IPS DF 6.9 (cell line): ENCODE measurements at places on chromosomes 1 and 21.

DNA sequence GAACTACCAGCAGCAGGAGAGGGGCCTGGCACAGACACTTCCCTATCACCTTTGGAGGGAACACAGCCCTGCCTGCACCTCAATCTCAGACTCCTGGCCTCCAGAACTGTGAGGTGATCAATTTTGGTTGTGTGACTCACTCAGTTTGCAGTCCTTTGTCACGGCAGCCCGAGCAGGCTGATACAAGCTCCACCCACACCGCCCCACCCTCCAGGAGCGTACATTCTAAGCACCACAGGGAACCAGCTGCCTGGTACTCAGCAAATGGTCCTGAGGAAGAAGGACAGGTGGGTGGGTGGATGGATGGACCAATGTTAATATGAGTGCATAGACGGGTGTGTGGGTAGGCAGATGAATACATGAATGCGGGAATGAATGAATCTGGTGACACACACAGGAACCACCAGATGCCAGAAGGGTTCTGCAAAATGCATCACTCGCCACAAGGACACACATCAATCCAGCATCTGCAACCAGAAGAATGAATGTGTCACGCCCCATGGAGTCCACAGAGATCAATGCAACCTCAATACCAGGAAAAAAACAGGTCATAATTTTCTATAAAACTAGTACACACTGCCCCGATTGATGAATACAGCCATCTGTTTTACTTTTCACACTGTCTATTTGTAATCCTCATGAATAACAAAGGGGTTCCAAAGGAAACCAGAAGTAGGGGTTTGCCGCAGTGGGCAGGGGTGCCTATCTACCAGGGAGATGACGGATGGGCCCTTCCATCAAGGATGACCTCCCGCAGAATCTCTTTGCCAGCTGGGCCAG lies 284.5 kb downstream of the NPHP4 start:
- H3K27ac ChIP-seq: no peak overlapping the region
- DNase-seq: no peak
- no peaks in the 10 kb centered on the region; the same call in 1 of the 2 replicates for H3K4me1 ChIP-seq

- H3K27me3 ChIP-seq: no peaks in the 10 kb centered on the region
- H3K4me1 ChIP-seq: no peaks in the 10 kb centered on the region
- no peak for DNase-seq
- no peaks in the 10 kb centered on the region for H3K36me3 ChIP-seq
- no peak overlapping the region for H3K27ac ChIP-seq
Observed at GRCh38 chr1:185564816-185565215, 169.4 kb upstream of the HMCN1 start.

- H3K27me3 ChIP-seq: no peaks in the 10 kb centered on the region; the same call in 1 of the 2 replicates
- H3K27ac ChIP-seq: no peak overlapping the region
- no peaks in the 10 kb centered on the region for H3K36me3 ChIP-seq
- peak overlapping the region; percentile 27; the same call in 1 of the 2 replicates for H3K4me3 ChIP-seq
- H3K4me1 ChIP-seq: no peaks in the 10 kb centered on the region
Observed at GRCh38 chr1:244918421-244919319, 54.3 kb upstream of the HNRNPU start.

DNA sequence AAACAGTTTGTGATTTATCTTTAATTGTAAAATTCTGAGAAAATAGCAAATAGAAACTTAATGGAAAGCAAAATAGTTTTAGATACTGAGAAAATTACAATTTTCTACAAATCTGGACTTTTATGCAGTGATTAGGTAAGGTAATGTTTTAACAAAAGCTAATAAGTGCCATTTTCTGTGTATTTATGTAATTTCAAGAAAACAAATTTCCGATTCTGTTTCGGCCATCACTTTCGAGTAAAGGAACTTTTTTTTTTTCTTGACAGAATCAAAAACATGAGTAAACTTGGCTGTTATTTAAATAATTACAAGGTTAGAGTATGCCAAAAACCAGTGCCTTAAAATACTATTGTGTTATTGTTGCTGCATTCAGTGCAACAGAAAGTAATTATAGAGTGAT lies 280.4 kb upstream of the C1orf105 start:
- no peak for DNase-seq
- no peak overlapping the region for H3K4me3 ChIP-seq
- no peaks in the 10 kb centered on the region for H3K27me3 ChIP-seq

DNA sequence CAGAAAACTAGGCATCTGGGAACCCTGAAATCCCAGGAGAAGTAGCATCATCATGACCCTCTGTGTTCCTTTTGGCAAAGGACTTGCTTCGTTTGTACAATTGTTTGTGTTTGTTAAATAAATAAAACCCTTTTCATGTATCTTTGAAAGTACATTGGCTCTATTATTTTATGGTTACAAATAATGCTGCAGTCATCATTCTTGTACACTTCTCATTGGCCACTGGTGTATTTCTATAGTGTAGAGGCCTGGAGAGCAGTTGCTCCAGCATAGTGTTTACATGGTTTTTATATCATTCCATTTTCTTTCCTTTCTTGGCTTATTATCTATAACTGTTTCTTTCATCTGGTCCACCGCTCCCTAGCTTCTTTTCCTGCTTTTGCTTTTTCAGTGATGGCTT lies 253.3 kb downstream of the FAM72C start:
- no peak overlapping the region for H3K27ac ChIP-seq
- no peaks in the 10 kb centered on the region for H3K27me3 ChIP-seq
- no peaks in the 10 kb centered on the region for H3K36me3 ChIP-seq
- no peaks in the 10 kb centered on the region for H3K4me1 ChIP-seq
- H3K4me3 ChIP-seq: no peak overlapping the region

- no peak overlapping the region for H3K4me3 ChIP-seq
- DNase-seq: no peak
- H3K36me3 ChIP-seq: peaks cover 5% of the 10 kb centered on the region
- H3K27ac ChIP-seq: no peak overlapping the region
Observed at GRCh38 chr1:155185783-155186066, 12.1 kb downstream of the TRIM46 start.

DNA sequence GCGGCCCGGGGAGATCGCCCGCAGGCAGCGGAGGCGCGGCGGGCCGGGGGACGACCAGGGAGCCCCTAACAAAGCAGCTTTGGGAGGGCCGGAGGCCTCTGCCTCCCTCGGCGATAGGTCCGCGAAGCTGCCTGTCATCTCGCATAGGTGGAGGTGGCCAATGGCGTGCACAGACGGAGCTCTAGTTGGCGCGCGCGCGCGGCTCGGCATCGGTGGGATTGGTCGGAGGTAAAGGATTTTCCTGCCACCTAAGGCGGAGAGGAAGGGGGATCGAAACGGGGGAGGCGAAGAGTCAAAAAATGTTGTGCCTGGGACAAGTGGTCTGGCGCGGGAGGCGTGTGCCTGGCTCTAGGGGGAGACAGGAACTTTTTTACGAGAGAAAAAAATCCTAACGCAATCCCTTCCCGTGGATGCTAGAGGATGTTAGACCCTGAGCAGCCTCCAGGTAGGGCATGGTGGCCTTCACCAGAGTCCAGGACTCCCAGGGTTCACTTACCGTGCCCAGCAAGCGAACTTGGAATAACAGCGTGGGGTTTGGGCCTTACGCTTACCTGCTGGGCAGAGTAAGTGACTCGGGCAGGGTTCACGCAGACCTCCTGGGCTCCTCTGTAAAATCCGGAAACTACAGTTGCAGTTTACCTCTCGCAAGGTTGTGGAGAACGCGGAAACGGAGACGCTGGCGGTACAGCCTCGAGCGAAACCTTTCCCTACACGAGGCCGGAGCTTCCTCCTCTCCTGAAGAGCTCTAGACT lies 99.9 kb upstream of the SOD1 start:
- H3K36me3 ChIP-seq: no peaks in the 10 kb centered on the region; the same call in 1 of the 2 replicates
- no peak overlapping the region for H3K27ac ChIP-seq
- peak; percentile 93 for DNase-seq
- peak overlapping the region; percentile 71; the same call in 1 of the 2 replicates for H3K4me3 ChIP-seq

DNA sequence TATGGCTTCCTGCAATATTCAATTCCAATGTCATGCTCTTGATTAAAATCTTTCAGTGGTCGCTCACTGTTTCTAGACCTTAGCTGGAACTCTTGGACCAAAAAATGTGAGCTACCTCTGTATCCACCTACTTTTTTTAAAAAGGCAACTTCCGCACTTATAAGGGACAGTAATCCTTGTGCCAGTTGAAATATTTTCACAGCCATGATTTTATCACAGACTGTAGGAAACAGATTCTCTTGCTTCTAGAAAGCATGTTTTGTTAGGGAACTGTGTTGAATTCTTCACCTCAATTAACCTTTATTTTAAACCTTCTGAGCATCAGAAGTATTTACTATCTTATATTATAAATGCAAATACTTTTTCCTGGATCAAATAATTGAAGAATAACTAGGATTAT lies 296.0 kb upstream of the ST6GALNAC5 start:
- H3K36me3 ChIP-seq: no peaks in the 10 kb centered on the region
- H3K27me3 ChIP-seq: no peaks in the 10 kb centered on the region
- no peak overlapping the region for H3K27ac ChIP-seq
- no peak overlapping the region for H3K4me3 ChIP-seq
- DNase-seq: no peak

DNA sequence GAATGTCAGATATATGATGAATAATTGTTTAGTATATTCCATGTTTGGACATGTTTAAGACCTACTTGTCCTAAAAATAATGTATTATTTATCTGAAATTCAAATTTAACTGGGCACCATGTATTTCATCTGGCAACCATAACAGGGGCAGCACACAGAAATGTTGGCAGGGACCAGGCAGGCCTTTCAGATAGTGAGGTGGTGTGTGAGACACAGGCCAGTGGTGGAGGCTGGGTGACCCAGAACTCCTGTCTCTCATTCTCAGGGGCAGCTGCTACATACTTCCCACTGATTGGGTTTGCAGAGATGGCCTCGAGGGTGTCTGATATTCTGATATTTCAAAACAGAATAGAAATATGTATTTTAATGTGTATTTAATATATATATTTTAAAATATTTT lies 1.3 kb upstream of the FASLG start:
- no peak for DNase-seq
- no peak overlapping the region for H3K4me3 ChIP-seq
- H3K27ac ChIP-seq: no peak overlapping the region
- H3K4me1 ChIP-seq: no peaks in the 10 kb centered on the region
- no peaks in the 10 kb centered on the region for H3K27me3 ChIP-seq

- H3K4me1 ChIP-seq: no peaks in the 10 kb centered on the region
- H3K36me3 ChIP-seq: no peaks in the 10 kb centered on the region
- no peak overlapping the region for H3K27ac ChIP-seq
- no peak for DNase-seq
Observed at GRCh38 chr1:223500560-223501425, 107.6 kb downstream of the CCDC185 start.

GRCh38 chr1:15707239-15707925 lies 23.3 kb downstream of the PLEKHM2 start:
- no peak for DNase-seq
- H3K4me3 ChIP-seq: no peak overlapping the region
- H3K27ac ChIP-seq: no peak overlapping the region
- no peaks in the 10 kb centered on the region for H3K4me1 ChIP-seq

GRCh38 chr1:221865808-221866207 lies 123.9 kb upstream of the DUSP10 start:
- H3K4me1 ChIP-seq: no peaks in the 10 kb centered on the region
- H3K27ac ChIP-seq: no peak overlapping the region
- H3K36me3 ChIP-seq: no peaks in the 10 kb centered on the region
- H3K4me3 ChIP-seq: no peak overlapping the region
- H3K27me3 ChIP-seq: no peaks in the 10 kb centered on the region

DNA sequence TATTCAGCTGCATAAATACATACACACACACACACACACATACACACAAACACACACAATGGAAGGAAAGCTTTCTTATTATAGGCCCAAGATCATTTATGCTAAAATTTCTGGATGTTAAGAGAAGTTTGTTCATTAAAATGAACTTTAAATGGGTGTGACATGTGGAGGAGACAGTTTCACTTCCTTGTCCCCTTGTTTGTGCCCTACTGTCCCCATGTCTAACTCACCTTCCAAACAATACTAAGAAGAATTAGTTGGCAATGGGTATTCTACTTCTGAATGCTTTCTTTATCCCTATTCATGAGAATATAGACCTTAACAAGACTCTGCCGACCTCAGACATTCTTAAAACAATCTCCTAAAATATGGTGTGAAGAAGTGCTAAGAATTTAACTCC lies 63.5 kb upstream of the NRIP1 start:
- no peak overlapping the region for H3K27ac ChIP-seq
- peaks cover 1% of the 10 kb centered on the region; the same call in 1 of the 2 replicates for H3K4me1 ChIP-seq
- no peak for DNase-seq
- H3K36me3 ChIP-seq: no peaks in the 10 kb centered on the region
- no peaks in the 10 kb centered on the region for H3K27me3 ChIP-seq

DNA sequence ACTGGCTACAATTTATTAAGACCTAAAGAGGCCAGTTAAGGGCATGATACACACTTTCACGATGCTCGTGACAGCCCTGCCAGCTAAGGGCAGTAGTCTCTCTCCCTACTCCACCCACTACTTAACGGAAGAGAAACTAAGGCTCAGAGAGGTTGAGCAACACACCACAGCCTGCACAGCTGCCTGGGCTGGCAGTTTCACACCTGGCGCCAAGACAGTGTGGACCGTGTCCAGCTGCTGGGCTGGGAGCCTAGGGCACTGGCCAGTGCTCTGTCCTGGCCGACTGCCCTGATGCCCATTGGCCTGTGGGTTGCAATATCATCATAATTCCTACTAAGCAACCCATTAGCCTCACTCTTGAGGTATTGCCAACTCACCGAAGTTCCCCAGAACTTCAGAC lies 27.6 kb downstream of the TENT5C start:
- H3K4me3 ChIP-seq: no peak overlapping the region
- H3K36me3 ChIP-seq: no peaks in the 10 kb centered on the region
- DNase-seq: no peak
- peaks cover 4% of the 10 kb centered on the region; the same call in 1 of the 2 replicates for H3K4me1 ChIP-seq
- no peak overlapping the region for H3K27ac ChIP-seq
- no peaks in the 10 kb centered on the region for H3K27me3 ChIP-seq
